ENCODE measurements at places on chromosomes 7 and 10.

GRCh38 chr7:69276011-69276729 is 322.1 kb upstream of the AUTS2 start:
- no peak for DNase-seq

DNA sequence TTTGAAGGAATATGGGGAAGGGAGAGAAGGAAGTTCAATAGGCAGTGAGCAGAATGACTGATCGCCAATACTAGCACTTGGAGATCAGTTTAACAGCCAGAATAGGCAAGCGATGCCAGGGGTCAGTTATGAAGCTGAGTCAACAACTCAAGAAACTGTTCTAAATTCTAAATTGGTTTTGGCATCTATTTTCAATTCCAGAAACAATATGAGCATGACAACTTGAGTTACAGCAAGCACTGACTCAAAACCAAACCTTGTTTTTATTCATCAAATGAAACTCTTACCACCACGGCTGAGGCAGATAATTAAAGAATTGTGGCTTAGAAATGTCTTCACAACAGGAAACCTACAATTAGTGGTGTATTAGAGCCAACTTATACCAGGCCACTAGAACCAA is 180.5 kb upstream of the ASAH2 start:
- DNase-seq = no peak

DNA sequence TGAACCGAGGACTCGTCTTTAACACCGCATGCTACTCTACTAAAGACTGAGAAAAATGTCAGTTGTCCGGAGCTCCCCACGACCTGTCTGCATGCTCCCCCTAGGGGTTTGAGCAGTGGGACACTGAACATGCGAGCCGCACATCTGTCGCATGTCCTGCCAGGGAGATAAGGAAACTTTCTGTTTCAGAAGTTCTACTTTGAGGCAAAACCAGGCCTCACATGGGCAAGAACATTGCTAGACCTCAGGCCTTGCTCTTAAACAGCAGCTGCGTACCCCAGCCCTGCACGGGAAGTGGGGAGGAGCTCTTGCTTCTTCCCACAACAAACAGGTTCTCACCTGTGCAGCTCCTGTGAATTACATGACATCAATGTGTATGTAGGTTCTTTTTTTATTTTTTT is 30.3 kb upstream of the HERPUD2 start:
- no peak for DNase-seq

DNA sequence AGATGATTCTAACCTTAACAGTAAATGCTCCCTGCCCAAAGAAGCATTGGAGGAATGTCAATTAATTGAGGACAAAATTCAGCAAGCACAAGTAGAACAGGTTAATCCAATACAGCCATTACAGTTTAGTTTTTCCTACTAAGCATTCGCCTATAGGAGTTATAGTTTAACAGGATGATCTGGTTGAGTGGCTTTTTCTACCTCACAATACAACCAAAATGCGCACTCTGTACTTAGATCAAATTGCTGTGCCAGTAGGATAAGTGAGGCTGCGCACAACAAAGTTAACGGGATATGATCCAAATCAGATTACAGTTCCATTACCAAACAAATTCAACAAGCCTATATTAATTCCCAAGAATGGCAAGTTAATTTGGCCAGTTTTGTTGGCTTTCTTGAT is 117.1 kb upstream of the TRIM24 start:
- no peak for DNase-seq

GRCh38 chr10:5656737-5657579 is 9.4 kb downstream of the ASB13 start:
- DNase-seq = no peak

GRCh38 chr7:75614401-75614800 is 122.3 kb downstream of the SPDYE5 start:
- DNase-seq = no peak

GRCh38 chr7:20796500-20796899 is 9.8 kb upstream of the SP8 start:
- no peak for DNase-seq

DNA sequence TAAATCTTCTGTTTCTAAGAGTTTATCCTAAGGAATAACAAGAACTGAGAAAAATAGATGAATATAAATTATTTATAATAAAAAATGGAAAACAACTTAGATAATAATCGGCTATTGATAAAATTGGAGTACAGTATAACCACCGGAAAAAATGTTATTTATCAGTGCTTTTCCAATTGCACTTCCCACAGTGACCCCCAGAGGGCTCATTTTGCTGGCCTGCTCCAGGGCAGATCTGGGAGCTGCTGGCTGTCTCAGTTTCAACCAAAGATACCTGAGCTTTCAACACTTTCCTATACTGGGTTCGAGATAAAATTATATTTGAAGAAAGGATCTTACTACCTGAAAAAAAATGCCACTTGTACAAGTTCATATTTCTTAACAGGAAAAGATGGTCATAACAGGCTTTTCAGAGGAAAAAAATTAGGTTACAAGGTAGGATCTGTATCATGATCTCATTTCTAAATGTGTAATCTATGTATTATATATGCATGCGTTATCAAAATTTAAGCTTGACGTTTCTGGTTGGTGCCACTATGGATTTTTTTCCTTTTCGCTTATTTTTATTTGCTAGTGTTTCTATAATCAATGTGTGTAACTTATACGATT is 165.7 kb downstream of the NPSR1 start:
- no peak for DNase-seq

GRCh38 chr7:29192811-29193210 is 1.8 kb upstream of the CHN2 start:
- DNase-seq = no peak

- DNase-seq = no peak
These were observed 29.1 kb downstream of the TFPI2 start for GRCh38 chr7:93861325-93861949.

DNA sequence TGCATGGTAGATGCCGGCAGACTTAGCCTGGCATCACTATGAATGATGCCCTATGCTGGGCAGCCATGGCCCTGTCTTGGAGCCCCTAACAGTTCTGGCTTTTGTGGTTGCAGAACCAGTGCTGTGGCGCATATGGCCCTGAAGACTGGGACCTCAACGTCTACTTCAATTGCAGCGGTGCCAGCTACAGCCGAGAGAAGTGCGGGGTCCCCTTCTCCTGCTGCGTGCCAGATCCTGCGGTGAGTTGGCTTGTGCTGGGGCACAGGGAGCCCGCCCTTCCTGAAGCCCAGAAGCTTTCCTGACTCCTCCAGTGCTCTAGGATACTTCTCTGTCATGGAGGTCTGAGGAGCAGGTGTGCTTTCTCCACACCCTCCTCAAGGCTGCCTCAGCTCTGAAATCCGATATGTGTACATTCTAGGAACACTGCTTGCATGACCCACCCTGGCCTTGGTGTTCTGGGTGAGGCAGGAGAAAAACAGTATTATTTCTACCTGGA is 25.6 kb upstream of the SH2D4B start:
- no peak for DNase-seq

DNA sequence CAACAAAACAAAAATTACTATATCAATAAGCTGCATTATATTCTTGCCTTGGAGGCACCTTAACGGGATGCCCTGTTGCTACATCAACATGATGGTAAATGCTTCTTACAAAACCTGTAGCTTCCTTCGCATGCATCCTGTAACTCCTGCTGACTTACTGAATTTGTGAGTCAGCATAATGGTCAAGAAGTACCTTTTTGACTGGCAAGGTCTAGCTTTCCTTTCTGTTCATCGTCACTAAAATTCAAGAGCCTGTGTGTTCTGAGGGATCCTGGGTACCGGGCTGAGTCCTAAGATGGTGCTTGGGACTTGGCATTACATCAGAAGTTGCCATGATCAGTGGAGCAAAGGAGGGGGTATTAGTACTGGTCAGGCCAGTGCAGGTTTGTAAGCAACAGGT is 4.9 kb downstream of the PFKFB3 start:
- no peak for DNase-seq

GRCh38 chr10:96235326-96236089 is 35.9 kb downstream of the BLNK start:
- DNase-seq = no peak

- no peak for DNase-seq
These were observed 120.3 kb downstream of the BMPER start for GRCh38 chr7:34025600-34025999.

DNA sequence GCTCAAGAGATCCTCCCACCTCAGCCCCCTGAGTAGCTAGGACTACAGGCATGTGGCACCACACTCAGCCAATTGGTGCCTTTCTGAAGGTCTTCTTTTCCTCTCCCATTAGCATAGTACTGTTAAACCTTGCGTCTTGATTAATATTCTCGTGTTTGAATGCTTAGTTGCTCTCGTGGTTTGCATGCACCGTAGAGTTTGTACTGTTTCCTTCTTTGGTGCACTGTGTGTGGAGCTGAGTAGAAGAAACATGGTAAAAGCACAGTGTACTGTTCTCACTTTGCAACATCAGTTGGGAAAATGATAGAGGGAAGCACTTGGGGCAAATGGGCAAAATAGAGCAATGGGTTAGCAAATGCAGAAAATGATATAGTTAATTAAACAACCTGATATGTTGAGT is 27.6 kb upstream of the RPA3 start:
- DNase-seq = no peak

- DNase-seq = peak; percentile 46
These were observed 68.6 kb downstream of the MMRN2 start for GRCh38 chr10:86888585-86889381.

GRCh38 chr7:13946181-13946580 is 43.3 kb downstream of the ETV1 start:
- DNase-seq = no peak

- no peak for DNase-seq
These were observed 45.3 kb upstream of the ZMIZ1 start for GRCh38 chr10:79023240-79024162.

DNA sequence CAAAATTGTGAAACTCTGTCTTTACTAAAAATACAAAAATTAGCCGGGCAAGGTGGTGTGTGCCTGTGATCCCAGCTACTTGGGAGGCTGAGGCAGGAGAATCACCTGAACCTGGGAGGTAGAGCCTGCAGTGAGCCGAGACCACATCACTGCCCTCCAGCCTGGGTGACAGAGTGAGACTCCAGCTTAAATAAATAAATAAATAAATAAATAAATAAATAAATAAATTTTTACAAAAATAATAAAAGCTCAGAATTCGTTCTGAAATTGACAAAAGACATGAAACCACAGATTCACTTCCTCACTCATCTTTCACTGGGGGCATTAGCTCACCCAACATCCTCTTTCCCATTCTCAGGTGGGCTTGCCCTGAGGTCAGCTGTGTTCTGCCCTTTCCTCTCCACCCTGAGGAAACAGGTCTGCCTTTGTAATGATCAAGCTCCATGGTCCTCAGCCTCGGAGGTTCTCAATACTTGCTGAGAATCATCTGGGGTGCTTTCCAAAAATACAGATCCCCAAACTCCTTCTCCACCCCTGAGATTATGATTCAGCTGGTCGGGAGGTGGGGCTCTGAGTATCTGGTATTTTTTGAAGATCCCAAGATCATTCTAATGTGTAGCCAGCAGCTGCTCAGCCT is 29.2 kb upstream of the APBB1IP start:
- DNase-seq = no peak

GRCh38 chr7:2273866-2274265 is 31.8 kb downstream of the NUDT1 start:
- DNase-seq = no peak

DNA sequence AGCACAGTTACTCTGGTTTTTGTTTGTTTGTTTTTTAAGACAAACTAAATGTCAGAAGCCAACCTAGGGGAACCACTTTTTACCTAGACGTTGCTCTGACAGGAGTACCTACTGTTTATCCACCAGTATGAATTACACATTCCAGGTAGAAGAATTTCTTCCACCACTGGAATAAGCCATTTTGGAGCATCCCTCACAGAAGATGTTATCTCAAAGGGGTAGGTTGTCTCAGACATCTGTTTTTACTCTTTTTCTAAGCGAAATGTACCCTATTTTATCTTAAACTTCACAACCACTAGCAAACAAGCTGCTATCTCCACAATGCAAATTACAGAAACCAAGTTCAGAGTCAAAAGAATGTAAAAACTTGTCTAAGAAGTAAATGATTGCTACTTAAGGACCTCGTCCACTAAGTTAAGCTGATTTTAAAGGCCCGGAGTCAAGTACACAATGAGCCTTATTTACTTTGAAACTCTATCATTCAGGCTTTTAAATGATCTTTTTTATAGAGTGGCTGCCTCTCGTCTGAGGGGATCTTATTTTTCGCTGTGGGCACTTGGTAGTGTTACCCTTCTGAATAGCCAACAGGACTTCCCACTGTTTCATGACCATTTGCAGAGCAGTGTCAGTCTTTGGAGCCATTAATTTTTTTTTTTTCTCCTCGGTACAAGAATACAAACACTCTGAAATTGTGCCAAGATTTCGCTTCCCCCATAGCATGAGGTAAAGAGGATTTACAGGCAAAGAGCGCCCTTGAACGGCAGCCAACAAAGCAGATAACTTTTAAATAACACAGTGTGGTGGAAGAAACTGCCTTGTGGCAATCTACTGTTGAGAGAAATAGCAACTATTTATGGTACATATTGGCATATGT is 15.7 kb upstream of the ARMC3 start:
- DNase-seq = no peak

GRCh38 chr7:117873310-117874190 is at the start of gene CTTNBP2:
Gene CTTNBP2 (minus strand): TSS chr7:117873441. CDS start chr7:117873415, 26 bp downstream.
- DNase-seq = no peak

DNA sequence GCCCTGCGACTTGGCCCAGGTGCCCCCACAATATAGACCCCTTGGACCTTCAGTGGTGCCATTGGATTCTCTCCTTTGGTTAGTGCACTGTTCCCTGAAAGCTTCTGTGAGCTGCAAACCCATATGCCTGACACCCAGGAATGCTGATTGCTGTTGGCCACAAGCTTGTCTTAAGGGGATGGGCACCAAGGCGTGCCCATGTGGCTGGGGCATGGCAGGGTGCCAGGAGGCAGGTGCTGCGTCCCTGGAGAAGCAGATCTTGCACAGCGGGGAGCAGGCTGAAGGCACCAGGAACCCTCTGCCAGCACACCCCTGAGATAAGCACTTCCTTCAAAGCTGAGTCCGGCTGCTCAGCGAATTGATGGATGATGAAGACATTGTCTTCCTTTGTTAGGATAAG is 411.8 kb downstream of the SDK1 start:
- no peak for DNase-seq

DNA sequence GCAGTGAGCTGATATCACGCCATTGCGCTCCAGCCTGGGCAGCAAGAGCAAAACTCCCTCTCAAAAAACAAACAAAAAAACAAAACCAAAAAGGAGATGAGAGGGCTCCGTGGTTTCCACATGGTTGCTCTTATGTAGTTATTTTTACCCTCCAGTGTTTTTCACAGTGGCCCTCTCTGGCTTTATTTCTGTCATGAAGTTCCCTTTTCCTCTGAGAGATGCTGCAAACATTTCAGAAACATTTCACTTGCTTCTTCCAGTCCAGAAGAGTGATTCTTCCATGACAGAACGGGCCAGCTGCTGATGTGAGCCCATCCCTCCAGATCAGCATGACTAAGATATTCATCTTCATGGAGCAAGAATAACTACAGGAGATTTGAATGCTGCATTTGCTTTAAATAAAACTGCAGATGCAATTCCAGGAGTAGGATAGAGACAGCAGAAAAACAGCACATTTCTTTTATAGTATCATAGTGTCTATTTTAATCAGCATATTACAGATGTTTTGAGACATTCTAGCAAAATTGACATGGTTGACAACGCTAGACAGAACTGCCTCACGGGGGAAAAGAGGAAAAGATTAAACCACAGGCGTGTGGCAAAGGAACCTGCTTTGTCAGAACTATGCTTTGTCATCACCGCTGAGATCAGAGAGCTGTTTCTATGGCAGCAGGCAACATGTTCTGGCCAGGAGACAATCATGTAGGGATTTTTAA is 40.3 kb downstream of the NRCAM start:
- peak; percentile 13 for DNase-seq
